Dermis lymphatic vessel endothelial cell (primary cell): ENCODE measurements at places on chromosomes 5 and 9. TPM values are rescaled to one million over a fixed set of nuclear protein-coding genes. Genes with fewer than 3 reads are reported as not detected.

OLFM1 gene
- total RNA-seq: 0.54 and 12.9 TPM in 2 replicates

BTNL9 gene
- 0.11 and 0.60 TPM in 2 replicates for total RNA-seq

TMEM215 gene
- not detected in 2 replicates for total RNA-seq

SLC6A3 gene
- total RNA-seq: under 0.01 TPM in 1 of 2 replicates, not detected in the other

HAPLN1 gene
- total RNA-seq: under 0.01 TPM in 1 of 2 replicates, not detected in the other

LCN12 gene
- 0.11 TPM in 1 of 2 replicates, not detected in the other for total RNA-seq

CEMIP2 gene
- 422 and 569 TPM in 2 replicates for total RNA-seq

FGF10 gene
- not detected in 2 replicates for total RNA-seq

IL9 gene
- not detected in 2 replicates for total RNA-seq

SAP30L gene
- total RNA-seq: 29.2 and 30.0 TPM in 2 replicates

TRPM6 gene
- total RNA-seq: 0.09 and 0.33 TPM in 2 replicates

ARHGEF39 gene
- 0.17 and 0.33 TPM in 2 replicates for total RNA-seq

CD72 gene
- total RNA-seq: 0.09 and 0.11 TPM in 2 replicates

C5orf52 gene
- total RNA-seq: not detected in 2 replicates

PCDH1 gene
- 5.7 and 31.1 TPM in 2 replicates for total RNA-seq

DBH gene
- total RNA-seq: not detected in 2 replicates

CNTNAP3B gene
- total RNA-seq: 87.5 and 162 TPM in 2 replicates

EIF4E1B gene
- total RNA-seq: not detected in 2 replicates

SPARC gene
- 330 and 676 TPM in 2 replicates for total RNA-seq
